ENCODE measurements at places on chromosomes 3 and 15.

DNA sequence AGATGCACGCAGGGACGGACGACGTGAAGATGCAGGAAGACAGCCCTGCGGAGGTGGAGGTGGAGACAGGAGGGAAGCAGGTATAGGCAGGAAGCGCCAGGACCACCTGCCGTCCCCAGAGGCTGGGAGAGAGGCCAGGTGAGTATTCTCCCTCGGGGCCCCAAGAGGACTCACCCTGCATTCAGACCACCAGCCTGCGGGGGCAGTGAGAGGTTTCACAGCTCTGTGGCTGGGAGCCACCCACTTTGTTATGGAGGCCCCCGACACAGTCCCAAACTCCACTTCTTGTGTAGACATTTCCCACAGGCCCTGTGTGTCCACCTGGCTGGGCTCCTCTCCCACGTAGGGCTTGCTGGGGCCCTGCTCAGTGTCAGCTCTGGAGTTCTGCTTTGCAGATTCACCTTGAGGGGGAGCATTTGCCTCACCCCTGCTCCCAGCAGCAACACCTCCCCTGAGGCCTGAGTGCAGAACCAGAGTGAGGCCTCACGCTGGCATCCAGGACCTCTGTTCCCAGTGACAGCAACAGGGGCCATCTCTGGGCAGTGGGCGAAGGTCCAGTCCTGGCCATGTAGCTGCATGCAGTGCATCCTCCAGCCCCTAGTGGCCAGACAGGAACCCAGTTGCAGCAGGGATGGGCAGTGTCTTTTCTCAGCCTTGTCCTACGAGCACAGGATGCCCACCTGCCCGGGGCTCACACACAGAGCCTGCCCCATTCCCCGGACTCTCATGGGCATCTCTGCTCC is 119.4 kb upstream of the IQSEC1 start:
- no peak for DNase-seq

DNA sequence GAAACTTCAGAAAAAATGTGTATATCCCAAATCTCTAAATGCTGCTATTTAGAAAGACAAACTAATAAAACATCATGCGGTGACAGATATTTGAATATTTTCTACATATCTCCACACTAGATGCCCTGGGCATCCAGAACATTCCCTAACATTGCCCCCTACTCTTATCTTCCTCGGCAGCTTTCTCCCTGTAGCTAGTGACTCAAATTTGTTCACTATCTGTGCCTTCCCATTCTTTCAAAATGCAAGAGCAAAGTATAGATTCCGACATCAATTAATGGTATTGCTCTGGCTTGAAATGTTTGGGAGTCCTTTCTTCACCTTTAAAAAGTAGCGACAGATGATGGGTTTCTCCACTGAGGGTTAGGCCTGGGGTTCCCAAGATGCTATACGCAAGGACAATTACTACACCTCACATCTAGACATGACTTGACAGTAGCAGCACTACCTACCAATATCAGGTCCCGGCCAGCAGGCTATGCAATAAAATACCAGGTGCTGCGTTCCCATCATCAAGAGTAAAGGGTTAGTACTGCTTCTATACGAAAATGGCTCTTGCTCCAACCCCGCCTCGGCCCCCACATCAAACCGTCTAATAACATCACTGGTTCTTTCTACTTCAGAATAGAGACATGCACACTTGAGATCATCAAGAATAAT is 631 bp downstream of the UBR1 start:
- no peak for DNase-seq

DNA sequence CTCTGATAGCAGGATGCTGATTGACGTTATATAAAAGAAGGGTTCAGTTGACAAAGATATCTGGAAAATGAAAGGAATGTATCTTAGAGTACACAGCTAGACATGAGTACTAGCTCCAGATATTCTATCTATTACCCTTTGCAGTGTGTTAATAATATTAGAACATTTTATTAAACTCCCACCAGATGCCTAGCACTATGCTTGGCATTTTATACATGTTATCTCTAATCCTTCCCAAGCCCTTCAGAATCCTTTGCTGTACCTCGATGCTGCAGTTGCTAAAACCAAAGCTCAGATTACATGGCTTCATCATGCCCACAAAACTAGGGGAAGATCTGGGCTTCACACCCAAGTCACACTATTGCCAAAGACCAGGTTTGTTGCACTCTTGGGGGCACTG is 350.1 kb upstream of the AZI2 start:
- DNase-seq, result no peak

GRCh38 chr15:99918072-99918471 is 184.8 kb upstream of the LYSMD4 start:
- DNase-seq, result no peak

DNA sequence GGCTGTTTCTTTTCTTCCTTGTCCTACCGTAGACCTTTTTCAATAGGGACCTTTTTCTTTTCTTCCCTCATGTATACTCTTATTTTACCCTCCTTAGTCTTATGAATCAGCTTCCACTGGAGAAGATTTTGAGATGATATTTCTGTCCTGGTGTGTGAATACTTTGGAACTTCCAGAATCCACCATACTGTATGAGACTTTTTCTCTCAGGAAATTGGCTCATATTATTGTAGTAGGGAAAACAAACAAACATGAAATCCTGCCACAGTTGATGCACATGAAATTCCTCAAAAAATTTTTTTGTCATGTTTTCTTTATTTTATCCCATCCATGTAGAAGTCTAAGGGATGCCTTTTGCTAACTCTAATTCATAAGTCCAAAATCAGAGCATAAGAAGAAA is 289.3 kb upstream of the PLSCR5 start:
- DNase-seq, result no peak

- DNase-seq, result no peak
Observed at GRCh38 chr15:89851673-89852341, 37.2 kb upstream of the ANPEP start.

GRCh38 chr3:187265461-187265955 is 26.0 kb downstream of the MASP1 start:
- DNase-seq, result no peak

DNA sequence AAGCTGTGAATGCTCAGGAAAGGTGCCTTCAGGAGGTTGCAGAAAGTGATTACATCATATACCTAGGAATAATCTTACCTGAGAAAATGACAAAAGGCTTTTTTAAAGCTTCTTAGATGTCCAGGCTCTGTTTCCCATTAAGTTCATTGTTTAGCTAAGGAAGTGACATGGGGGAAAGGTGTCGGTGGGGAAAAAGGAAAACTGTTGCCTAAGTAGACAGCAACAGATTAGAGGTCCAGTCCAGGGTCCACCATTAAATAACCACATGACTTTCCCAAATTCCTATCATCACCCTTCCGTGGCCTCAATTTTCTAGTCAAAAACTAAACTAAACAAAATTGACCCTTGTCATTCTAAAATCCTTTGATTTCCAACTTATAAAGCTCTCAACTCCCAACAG is 4.3 kb downstream of the WWTR1 start:
- DNase-seq, result no peak

DNA sequence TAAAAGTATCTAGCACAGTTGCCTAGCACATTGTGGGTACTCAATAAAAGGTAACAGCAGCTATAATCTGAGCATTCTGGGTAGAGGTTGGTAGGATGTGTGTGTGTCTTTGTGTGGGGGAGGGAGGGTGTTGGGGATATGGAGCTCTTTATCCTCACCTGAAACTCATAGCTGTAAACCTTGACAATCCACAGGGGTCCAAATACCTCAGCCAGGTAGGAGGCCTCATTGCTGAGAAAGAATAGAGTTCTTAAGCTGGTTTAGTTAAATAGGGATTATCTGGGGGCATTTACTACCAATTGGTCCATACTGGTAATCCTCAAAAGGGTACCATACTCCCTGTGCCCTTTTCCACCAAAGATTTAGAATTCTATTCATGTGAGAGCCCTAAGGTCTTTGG is 3.9 kb downstream of the SERF2 start:
- DNase-seq, result no peak

DNA sequence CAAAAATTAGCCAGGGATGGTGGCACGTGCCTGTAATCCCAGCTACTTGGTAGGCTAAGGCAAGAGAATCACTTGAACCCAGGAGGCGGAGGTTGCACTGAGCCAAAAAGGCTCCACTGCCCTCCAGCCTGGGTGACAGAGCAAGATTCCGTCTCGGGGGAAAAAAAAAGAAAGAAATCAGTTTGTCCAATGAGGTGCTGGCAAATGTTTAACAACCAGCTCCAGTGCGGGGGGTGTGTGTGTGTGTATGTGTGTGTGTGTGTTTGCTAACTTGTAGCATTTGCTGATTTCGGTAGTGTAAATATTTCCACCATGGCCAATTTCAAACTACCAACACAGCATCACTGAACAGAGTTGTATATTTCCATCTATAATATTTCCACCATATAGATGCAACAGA is 23.8 kb upstream of the IDH2 start:
- DNase-seq, result no peak

GRCh38 chr15:85024003-85024402 is 42.3 kb downstream of the PDE8A start:
- DNase-seq, result no peak

- DNase-seq, result no peak
Observed at GRCh38 chr3:158430448-158430847, 140.5 kb upstream of the MLF1 start.

GRCh38 chr3:168870892-168871291 is 775.2 kb upstream of the GOLIM4 start:
- DNase-seq, result no peak

- peak; percentile 66 for DNase-seq
Observed at GRCh38 chr3:177673112-177673914, 476.0 kb upstream of the TBL1XR1 start.

- DNase-seq, result no peak
Observed at GRCh38 chr3:128619146-128619890, 31.3 kb downstream of the RPN1 start.

- DNase-seq, result no peak
Observed at GRCh38 chr3:152466784-152467183, 198.1 kb downstream of the MBNL1 start.

DNA sequence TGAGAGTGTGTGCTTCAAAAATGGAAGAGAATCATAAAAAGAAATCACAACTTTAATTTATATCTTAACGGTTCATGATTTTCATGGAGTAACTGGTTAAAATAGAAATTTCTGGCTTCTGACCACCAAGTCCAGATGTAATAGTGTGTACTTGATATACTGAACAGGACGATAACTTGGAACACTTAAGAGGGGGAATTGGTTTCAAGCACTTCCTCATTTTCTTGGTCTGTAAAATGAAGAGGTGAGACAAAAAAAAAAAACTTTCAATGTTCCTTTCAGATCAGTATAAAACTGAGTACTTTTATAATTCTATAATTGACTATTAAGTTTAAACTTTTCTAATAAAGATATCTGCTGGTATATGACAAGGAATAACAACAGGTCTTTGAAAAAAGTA is 64.0 kb upstream of the TRA2B start:
- no peak for DNase-seq

DNA sequence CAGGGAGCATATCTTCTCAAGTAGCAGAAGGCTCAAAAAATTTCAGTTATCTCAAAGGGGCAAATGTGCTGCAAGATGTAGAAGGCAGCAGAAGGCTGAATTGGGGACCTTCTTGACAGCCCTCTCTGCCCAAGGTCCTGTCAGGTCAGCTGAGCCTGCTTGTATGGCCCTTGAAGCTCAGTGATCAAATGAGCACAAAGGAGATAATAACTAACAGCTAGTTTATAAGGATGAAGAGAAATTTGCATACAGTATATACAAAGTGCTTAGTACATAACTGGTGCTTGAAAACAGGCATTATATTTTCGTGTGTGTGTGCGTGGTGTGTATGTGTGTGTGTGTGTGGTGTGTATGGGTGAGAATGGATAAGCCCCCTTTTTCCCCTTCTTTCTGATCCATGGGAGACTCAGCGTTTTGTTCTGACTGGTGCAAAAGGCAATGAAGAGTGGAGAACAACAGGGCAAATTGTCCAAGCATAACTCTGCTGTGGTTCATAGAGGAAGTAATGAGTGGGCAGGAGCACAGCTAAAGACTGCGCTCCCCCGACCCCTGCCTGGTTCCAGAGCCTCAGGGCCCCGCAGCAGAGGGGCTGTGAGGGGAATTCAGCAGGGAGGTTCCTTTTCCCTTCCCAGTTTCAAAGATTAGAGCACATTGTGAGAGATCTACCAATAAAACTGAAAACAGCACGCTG is 356.8 kb upstream of the NR2F2 start:
- DNase-seq, result no peak

GRCh38 chr15:63250312-63250965 is 27.0 kb upstream of the APH1B start:
- DNase-seq, result peak; percentile 80

DNA sequence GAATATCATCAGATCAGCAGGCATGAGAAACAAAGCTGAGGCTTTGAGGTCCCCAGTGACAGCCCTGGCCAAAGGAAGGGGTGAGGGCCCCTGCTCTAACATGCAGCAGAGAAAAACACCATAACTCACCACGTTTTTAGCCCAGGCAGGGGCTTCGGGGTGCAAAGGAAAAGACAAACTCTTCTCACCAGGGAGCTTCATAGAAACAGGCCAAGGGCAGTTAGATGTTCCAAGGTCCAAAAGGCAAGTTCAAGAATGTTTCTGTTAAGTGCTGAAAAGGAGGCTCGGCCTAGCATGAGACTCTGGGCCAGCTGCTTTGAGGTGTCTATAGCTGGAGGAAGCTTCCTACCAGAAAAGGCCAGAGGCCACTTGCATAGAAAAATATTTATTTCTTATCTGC is 608.4 kb upstream of the CFAP20DC start:
- no peak for DNase-seq

DNA sequence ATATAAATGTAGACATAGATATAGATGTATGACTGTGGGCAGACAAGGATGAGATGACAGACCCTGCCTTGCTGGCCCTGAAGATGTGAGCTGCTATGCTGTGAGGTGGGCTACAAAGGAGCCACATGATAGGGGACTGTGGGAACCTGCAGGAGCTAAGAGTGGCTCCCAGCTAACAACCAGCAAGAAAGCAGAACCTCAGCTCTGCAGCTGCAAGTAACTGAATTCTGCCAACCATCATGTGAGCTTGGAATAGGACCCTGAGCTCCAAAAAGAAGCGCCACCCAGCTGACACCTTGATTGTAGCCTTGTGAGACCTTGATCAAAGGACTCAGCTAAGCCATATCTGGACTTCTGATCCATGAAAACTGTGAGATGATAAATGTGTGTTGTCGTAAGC is 123.3 kb upstream of the GRM7 start:
- DNase-seq, result no peak

GRCh38 chr3:133525435-133525834 is 48.1 kb upstream of the CDV3 start:
- DNase-seq, result no peak

DNA sequence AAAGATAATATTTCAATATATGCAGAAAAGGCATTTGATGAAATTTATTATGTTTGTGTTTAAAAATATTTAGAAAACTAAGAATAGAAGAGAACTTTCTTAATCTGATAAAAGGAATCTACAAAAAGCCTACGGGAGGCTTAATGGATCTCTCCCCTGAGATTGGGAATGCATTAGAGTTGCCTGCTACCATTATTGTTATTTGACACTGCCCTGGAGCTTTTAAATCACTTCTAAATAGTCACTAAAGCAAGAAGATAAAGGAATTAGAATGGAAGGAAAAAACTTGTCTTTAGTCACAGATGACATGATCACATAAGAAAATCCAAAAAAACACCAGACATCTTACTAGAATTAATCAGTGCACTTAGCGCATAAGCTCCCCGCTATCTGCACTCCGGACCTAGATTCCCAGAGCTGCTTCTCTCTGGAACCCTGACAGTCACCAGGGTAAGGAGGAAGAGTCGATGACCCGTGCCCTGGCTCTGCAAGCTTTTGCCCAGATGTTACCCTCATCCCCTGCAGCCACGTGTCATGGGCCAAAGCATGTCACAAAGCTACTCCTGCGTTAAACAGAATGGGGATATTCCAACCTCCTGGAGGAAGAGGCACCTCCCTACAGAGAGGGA is 97.1 kb downstream of the MINAR1 start:
- no peak for DNase-seq

Data from epithelial cell of proximal tubule (primary cell).